ENCODE measurements at places on chromosomes 2 and 18.

- DNase-seq = no peak
Observed at GRCh38 chr18:74897971-74898657, 300.4 kb downstream of the ZNF407 start.

DNA sequence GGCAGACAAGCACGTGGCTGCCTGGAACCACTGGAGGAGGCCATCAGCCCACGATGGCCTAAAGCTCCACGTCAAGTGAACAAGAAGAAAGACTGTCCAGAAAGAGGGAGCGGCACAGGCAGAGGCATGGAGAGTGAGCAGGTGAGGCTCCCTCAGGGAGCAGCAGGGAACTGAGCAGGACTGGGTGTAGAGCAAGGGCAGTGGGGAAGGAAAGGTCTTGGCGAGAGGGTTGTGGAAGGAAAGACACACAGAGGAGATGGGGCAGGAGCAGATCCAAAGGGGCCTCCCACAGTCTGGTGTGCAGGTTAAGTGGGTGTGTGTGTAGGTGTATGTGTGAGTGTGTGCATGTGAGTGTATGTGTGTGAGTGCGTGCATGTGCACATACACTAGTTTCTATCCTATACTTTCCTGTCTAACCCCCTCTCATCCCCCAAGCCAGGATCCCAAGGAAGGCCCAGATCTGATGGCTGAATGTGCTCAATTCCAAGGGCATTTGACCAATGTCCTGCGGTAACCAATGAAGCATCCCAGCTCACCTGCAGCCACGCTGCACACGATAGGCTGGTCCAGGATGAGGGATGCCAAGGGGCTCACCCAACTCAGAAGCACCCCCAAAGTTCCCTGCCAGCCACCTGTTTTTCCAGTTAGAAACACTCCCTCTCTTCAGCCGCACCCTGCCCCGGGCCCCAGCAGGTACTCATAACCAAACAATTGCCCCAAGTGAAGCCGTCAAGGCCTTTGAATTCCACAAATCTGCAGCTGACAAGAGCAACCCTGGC is 262.5 kb upstream of the RAB6C start:
- DNase-seq = no peak

- DNase-seq = no peak
Observed at GRCh38 chr2:128369108-128369555, 50.5 kb upstream of the HS6ST1 start.

GRCh38 chr2:37250869-37251740 is 19.6 kb downstream of the NDUFAF7 start:
- DNase-seq = no peak

DNA sequence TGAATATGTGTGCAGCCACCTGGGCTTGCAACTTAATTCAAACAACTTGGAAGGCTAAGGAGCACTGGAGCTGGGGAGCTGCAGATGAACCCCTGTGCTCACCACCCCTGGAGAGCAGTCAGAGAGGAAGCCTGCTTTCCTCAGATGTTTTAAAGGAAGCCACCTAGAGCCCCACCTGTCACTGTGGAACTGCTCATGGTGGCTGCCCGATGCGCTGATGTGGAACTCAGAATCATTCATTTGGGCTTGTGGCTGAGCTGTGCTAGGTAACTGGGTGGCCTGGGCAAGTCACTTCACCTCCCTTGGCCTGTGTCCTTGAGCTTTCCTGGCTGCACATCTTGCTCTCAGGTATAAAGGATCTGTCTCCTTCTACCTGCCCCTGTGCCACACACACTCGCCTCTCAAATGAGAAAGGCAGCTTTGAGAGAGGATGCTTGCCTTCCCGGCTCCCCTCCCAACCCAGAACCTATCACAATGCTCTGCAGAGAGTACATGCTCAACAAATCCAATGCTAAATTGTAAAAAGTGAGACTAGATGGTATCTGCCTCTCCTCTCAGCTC is 41.3 kb downstream of the BCL11A start:
- DNase-seq = no peak

GRCh38 chr18:58177004-58177717 is 133.1 kb downstream of the NEDD4L start:
- DNase-seq = no peak

GRCh38 chr2:194896871-194897270 is 760.2 kb upstream of the SLC39A10 start:
- DNase-seq = no peak

GRCh38 chr18:59820663-59821062 is 79.1 kb upstream of the PMAIP1 start:
- DNase-seq = no peak

GRCh38 chr18:79367989-79368388 is 27.7 kb upstream of the NFATC1 start:
- DNase-seq = no peak

- no peak for DNase-seq
Observed at GRCh38 chr2:218149848-218150440, 16.8 kb downstream of the CXCR1 start.

DNA sequence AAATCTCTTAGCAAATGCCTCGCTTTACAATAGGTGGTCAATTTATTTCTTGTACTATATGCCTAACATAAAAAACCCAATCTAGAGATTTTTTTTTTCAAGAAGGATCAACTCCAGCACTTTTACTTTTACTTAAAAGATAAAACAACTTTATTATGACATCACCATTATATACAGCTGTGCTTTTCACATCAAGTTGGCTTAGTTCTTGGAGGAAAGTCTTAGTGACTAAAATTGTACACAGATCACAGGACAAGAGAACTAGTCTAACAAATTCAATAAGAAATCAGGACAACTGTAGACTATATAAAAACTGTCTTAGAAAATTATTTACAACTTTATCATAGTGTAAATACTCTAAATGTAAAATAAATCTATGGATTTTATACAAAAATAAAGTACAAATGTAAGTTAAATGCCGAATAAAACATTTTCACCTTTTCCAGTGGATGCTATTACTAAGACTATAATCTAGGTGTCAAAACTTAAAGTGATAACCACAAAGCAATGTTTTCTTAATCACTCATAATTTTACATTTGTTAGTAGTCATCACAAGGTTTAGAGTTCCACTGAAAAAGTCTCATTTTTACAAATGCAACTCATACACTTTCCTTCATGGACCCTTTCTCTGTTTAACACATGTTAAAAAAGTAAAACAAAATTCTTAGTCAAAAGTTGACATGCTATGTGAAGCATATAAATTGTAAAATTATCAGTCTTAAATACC is 5.4 kb upstream of the CD302 start:
- no peak for DNase-seq

GRCh38 chr18:12857991-12858544 is 26.0 kb downstream of the PTPN2 start:
- DNase-seq = no peak

GRCh38 chr18:77127769-77128671 is 4.6 kb downstream of the MBP start:
- no peak for DNase-seq

GRCh38 chr2:118120401-118120780 is 32.1 kb downstream of the INSIG2 start:
- DNase-seq = no peak

DNA sequence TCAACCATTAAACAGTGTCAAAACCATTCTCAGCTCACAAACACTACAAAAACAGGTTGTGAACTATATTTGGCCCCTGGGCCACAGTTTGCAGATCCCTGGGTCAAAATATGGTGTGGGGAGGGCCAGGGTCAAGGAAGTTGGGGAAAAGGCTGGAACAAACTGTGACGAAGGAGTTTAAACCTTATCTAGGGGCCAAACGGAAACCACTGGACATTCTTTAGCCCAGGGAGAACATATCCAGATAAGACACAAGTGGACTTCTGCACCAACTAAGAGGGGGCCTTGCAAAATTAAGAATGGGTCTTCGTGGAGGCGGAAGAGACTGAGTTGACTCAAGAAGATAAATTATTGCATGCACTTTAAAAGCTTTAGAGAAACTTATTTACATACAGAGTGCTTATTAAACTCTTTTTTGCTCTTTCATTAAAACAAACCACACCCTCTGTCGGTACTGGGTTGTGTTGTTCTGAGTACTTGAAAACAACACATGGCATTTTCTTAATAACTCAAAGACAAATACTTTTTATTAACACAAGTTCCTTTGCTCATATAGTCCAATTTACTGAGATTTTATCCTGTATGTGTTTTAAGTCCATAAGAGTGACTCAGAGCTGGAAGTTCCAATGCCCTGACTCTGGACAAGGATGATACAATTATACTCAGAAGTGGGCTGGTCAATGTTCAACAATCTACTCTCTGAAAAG is 5.3 kb upstream of the ASAP2 start:
- no peak for DNase-seq

DNA sequence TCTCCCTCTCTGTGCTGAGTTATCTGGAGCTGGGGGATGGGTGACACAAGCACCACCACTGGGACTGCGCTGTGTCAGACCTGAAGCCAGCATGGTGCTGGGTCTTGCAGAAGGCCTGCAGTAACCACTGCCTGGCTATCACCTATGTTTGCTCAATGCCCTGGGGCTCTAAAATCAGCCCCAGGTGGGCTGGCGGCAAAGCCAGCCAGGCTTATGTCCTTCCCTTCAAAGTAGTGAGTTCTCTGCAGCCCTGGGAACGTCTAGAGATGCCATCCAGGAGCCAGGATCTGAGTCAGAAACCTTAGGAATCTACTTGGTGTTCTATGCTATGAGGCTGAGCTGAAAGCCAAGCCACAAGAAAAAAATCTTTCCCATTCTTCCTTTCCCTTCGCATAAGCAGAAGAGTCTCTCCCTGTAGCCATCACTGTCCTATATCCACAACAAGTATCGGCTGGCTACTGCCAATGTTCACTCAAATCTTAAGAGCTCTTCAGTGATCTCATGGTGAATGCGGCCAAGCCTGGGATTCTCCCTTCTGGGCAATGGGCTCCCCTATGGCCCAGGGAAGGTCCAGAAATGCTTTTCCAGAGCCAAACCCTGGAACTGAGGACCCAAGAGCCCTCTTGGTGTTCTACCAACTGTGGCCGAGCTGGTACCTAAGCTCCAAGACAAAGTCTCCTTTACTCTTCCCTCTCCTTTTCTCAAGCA is 248.7 kb downstream of the ZNF385B start:
- DNase-seq = no peak

DNA sequence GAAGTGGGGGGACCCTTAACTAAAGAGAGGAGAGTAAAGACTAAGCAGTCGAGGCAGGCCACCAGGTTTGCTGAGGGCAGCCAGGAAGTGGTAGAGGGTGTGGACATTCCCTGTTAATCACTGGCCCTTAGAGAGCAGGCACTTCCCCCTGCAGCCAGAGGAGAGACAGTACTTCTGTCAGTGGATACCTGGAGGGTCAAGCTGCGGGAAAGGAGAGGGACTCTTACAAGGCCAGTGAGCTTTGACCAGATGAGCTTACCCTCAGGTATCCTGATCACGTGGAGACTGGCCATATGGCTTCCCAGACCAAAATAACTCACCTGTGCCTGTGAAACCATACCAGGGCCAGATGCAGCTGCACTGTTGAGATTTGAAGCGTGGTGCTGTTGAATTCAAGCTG is 28.6 kb downstream of the ITGA6 start:
- no peak for DNase-seq

- no peak for DNase-seq
Observed at GRCh38 chr18:44793685-44794084, 113.0 kb downstream of the SETBP1 start.

DNA sequence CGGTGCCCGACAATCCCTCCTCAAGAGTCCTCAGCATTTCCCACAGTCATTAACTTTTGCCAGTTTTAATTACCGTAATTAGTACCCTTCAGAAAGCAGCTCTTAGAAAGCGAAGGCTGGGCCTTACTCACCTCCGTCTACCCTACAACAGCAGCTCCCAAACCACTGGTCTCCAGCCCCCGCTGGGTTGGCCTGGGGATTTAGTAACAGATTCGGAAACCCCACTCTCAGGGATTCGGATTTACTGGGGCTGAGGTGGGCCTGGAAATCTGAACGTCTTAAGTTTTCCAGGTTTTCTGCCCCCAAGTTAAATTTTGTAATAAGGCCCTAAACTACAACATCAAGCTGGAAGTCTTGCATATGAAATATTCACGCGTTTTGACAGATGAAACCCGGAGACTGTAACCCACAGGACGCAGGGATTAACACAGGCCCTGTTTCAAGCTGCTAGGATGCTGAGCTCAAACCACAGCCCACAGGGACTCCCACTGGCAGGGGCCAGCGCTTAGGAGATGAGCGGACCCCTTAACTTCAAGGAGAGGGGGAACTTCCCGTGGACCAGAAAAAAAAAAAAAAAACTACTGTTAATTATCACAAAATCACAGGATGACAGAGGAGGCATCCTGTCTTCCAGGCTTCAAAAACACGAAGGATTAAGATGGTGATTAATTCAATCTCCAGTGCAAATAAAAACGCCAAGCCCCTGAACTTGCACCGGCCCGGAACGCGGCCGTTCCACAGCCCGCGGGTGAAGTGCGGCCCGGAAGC is 985 bp downstream of the ILKAP start:
- DNase-seq = no peak

GRCh38 chr2:191086706-191087105 is 64.1 kb downstream of the STAT4 start:
- no peak for DNase-seq

DNA sequence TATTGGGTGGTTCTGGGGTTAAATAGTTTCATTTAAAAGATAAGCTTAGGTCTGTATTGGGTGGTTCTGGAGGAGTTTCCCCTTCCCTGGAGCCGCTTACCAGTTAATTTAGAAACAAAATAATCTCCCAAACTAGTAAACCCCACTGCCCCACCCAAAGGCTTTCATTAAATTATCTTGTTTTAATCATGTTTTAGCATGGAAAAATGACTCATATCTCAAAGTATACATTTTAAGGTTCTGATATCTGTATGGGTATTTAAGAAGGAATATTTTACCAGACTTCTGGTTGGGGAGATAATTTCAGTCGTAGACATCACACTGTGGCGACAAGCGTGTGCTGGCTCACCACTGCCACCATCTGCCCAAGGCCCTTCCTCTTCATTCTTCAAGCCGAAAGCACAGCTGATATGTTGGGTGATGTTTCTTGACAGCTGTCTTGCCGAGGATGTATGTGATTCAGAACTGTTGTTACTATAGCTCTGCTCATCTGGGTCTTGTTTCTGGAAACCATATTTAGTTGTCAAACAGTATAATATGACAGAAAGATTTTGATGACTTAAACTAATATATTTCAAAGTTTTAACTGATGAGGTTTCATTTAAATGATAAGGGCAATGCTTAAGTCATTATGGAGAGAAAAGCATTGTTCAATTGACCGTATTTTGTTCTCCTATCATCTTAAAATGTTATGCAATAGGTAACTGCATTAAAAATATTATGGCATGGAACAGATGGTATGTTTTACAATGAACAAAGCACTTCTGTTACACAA is 5.1 kb downstream of the FIGLA start:
- peak; percentile 14 for DNase-seq

- DNase-seq = no peak
Observed at GRCh38 chr18:28559511-28559910, 382.6 kb upstream of the CDH2 start.

DNA sequence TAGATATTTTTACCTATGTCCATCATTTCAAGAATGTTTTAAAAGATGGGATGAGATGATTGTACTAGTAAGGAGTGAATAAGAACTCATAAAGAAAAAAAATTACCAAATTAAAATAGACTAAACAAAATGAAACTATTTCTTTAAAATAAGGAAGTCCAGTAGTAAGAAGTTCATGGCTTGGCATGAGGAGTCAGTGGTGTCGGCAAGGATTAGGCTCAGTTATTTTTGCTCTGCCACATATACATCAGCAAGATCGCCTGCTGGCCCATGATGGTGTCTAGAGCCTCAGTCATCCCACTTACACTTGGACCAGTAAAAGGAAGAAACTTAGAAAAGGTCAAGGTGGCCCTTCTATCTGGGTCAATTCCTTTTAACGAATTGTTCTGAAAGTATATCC is 300.9 kb upstream of the SLC8A1 start:
- DNase-seq = no peak
